Fibroblast of lung (primary cell): ENCODE measurements at places on chromosomes 16 and 17. TPM values are rescaled to one million over a fixed set of nuclear protein-coding genes. Genes with fewer than 3 reads are reported as not detected.

The KRTAP9-8 gene
- total RNA-seq = not detected in 2 replicates

The WFIKKN2 gene
- total RNA-seq = under 0.01 and 0.33 TPM in 2 replicates

The OTOP2 gene
- total RNA-seq = not detected in 2 replicates

The CLDN7 gene
- total RNA-seq = 2.6 and 17.2 TPM in 2 replicates

The KCNH4 gene
- total RNA-seq = not detected in 2 replicates

The FAAP100 gene
- 10.4 and 12.6 TPM in 2 replicates for total RNA-seq
